M059J (cell line): ENCODE measurements at places on chromosomes 1 and 21. TPM values are rescaled to one million over a fixed set of nuclear protein-coding genes. Genes with fewer than 3 reads are reported as not detected.

Gene PCP4L1
- total RNA-seq: not detected in 2 replicates

DNA sequence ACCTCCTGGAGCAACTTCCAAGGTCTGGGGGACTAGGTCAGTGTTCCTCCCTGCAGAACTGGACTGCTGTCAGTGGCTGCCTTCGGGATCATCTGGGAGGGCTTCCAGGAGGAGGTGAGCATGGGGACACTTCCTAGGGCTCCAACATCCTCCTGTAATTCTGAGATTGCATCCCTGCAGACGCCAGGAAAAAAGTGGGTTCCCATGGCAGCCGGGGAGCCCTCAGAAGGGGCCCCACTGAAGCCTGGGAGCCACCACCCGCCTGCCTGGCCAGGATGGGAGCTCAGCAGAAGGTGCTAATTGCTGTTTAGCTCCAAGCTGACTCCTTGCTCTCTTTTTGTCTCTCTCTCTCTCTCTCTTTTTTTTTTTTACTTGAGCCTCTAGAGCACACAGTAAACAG is 16.1 kb upstream of the ARF1 start:
- no peak for DNase-seq

DNA sequence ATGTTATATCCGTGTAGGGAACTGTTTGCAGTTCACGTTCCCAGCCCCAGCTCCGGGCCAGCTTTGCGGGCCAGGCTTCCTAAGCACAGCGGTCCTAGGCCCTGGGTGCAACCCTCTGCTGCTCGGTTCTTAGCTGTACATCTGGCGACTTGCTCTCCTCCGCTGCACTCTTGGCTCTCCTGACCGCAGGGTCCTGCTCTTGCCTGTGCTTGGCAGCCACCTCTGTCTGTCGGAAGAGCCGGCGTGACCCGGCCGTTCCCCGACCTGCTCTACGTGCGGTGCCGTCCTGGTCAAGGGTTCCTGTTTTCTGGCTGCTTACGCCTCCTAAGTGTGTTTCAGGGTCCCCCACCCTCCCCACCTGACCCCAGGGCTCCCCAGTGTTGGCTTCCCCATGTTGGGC is 36.7 kb downstream of the FAAP20 start:
- DNase-seq: no peak

DNA sequence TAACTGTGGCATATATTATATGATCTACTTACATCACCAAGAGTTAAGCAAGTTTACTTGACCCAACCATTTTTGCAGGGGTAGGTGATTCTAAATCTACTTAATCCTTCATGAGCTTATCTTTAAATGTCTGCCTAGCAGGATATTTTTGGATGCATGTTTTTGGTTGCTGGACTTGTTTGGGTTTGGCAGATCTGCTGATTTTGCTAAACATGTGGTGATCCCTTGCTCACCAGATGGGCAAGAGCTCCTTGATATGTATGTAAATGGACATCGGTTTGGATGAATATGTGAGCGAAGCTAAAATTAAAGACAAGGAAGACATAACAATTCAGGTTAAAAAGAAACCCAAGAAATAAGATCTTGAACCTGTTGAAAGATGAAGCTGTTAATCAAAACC is 36.7 kb downstream of the FMN2 start:
- no peak for DNase-seq

DNA sequence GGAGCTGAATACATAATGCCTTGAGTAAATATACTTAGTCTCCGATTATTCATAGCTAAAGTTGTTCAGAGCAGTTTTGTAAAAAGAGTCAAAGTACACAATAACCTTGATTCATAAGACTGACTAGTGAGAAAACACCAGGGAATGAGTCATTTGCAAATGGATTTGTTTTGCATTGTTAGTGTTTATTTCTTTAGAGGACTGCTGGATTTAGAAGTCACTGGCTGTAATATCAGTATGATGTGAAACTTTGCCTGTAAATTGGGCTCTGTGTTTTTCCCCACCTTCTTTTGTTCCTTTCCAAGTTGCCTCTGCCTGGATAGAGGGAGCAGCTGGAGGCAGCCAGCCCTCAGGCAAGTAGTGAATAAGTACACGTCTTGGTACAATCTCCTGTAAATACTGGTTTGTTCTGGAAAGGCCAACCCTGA is 474.7 kb downstream of the NUF2 start:
- peak; percentile 2 for DNase-seq
